ENCODE measurements at places on chromosomes 1 and 21.

GRCh38 chr1:230382001-230382491 lies 44.1 kb downstream of the PGBD5 start:
- no peak for DNase-seq

GRCh38 chr1:221816899-221817298 lies 75.0 kb upstream of the DUSP10 start:
- DNase-seq = no peak

DNA sequence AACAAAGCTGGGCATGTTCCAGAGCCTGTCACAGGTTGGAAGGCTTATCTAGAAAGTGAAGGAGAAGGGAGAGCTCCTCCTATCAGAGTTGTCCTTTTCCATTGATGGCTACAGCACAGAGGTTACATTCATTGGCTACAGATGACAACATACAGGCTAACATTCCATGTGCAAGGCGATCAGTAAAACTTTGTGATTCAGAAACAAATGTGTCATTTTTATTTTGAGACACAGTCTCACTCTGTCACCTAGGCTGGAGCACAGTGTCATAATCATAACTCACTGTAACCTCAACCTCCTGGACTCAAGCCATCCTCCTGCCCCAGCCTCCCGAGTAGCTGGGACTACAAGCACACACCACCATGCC lies 32.6 kb downstream of the TRIM67 start:
- DNase-seq = no peak

- DNase-seq = no peak
Observed at GRCh38 chr1:106924360-106924759, 132.1 kb upstream of the PRMT6 start.

- no peak for DNase-seq
Observed at GRCh38 chr1:233897325-233898162, 6.9 kb upstream of the SLC35F3 start.

DNA sequence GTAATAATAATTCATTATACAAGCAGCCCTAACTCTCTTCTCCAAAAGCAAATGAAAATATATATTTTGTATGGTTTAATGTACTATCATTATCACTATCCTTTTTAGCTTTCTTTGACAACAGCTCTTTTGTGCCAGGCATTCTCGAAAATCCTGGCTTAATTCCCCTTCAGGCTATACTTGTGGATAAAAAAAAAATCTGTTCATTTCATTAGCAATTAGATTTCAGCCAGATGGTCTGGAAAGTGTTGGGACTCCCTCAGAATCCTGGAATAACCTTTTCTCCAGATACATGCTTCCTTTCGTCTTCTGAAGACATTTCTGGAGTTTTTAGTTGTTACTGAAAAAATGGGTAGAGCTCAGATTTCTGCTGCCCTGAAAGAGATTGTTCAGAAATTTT lies 83.4 kb upstream of the PLPPR4 start:
- DNase-seq = no peak

DNA sequence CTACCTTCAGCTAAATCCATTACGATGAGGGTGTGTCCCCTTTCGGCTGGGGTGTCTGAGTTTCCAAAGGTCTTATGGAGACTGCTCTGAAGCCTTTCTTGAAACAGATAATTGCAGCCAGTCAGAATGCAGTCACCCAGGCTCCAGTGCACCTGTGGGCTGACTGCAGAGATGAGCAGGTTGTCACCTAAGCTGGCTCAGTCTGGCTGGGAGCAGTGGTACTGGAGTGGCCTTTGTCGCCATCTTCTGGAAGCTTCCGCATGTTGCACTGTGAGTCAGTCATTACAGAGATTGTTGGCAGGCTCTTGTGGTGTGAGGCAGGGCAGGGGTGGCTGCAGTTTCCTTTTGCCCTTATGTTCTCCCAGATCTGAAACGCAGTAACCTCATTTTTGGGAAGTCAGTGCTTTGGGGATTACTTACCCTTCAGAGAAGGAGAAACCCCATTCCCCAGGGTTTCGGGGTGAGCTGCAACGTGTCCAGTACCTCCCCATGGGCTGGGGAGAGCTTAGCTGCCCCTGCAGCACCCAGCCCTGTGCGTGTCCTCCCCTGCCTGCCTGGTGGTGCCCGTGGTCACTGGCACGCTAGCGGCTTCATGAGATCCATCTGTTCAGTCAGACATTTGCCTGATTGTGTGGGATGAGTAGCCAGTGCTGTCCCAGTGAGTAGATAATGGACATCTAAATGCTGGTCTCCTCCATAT lies 48.0 kb downstream of the SMYD2 start:
- peak; percentile 71 for DNase-seq

DNA sequence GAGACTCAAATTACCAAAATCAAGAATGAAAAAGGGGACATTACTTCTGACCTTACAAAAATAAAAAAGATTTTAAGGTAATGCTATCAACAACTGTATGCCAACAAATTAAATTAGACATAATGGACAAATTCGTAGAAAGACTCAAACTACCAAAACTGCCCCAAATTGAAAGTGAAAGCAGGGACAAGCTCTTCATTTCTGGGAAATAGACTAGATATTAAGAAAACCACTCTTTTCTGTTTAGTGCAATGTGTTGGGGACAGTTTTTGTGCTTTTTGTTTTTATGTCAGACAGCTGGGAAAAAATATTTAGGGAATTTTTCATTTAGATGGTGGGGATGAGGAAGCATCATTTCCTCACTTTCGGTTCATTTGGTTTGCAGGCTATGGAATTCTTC lies 4.9 kb upstream of the GBP1 start:
- no peak for DNase-seq

DNA sequence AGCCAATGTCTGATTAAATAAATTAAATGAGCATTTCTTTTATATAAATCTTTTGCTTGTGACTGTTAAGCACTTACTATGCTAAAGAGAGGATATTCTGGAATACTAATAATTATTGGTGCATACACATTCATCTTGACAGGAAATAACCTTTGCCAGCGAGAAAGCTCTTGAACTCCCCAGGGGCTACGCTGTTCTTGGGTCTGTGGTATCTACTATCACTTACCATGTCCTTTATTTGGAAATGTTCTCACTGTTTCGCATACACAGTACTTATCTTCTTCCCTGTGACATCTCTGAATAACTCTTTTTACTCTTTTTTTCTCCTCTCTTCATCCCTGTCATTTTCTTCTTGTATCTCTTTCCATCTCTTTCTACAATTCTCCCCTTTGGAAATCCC lies 178.7 kb downstream of the GABPA start:
- DNase-seq = no peak

DNA sequence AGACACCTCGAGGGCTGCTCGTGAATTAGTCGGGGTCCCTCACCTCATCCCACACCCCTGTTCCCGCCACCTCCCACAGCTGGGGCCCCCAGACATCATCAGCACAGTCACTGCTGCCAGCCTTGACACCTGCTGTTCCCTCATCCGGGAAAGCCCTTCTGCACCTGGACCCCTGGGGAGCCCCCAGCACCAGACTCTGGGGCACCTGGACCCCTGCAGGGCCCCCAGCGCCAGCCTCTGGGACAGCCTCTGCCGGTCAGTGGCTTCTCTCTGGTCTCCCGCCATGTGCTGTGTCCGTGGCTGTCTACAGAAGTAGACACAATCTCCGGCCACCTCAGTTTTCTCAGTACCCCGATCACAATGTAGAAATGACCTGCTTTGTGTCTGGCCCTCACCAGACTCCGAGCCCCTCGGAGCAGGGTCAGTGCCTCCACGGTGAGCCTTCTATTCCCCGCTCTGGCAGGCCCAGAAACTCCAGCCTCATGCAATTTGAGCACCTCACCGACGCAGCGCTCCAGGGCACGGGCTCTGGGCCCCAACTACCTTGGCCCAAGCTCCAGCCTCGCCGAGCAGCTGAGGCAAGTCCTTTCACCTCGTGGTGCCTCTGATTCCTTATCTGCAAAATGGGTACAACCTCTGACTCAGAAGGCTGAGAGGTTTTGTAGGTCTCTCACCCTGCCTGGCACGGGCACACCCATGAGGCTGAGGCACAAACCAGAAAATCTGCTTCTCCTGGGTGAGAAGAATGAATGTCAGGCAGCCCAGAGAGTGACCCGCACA lies 84.7 kb downstream of the RIPK4 start:
- DNase-seq = no peak

DNA sequence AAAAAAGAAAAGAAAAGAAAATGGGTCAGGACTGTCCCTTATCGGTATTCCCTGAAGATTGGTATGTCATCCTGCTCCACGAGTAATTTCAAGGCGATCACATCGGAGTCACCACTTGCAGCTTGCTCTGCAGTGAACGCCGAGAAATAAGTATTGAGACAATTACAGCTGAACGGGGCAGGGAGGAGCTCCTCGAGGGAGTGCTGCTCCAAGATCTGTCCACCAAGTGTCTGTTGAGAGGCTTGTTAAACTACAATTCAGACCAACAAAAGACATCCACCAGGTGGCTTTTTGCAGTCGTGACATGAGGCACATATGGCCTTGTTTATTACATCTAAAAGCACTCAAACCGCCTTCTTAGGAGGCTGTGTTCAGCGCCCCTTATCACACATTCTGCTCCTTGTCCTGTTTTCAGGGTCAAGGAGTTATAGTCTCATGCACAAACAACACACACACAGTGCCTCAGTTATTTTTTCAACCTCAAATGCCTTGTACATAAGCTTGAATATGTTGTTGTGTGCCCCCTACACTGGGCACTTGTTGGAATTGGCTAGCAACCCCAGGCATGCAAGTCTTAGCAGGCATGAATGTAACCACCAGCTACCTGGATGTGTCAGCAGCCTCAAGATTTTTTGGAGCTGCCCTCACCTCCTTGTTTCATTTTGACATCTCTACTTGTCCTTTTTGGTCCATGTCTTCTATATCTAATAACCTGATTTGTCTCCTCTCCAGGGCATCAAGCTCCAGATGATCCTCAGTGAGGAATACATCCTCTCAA lies 13.0 kb upstream of the CD48 start:
- no peak for DNase-seq

GRCh38 chr21:46394595-46395104 lies 64.0 kb upstream of the DIP2A start:
- DNase-seq = no peak

DNA sequence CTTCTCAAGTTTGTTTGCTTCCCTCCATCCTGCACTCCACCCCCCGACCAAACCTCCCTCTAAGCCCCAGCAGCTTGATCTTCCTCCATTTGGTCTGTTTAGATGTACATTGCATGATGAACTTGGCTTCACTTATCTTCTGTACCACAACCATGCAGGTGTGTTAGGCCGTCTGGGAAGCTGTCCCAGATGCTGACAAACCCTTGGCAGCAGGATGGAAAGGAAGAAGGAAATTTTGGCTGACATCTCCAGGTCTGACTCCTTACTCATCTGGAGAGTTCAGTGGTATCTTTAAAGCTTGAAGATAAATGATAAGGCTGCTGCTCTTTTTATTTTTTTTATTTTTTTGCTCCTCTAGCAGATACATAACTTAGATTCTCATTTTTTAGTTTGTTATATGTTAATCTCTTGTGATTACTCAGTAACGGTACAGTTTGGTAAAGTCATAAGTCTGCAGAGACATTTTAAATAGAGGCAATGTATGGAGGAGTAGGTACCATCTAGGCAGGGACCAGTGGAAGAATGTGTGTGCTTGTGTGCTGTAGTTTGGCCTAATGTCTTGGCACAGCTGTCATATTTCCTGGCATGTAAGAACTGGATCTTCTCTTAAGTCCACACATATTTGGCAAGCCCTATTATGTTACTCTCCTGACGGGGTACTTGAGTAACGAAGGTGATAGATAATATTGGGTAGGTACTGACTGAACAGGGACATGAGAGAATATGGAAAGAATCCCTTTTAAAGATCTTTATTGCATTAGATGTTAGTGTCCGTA lies 79.7 kb downstream of the CACHD1 start:
- DNase-seq = no peak

DNA sequence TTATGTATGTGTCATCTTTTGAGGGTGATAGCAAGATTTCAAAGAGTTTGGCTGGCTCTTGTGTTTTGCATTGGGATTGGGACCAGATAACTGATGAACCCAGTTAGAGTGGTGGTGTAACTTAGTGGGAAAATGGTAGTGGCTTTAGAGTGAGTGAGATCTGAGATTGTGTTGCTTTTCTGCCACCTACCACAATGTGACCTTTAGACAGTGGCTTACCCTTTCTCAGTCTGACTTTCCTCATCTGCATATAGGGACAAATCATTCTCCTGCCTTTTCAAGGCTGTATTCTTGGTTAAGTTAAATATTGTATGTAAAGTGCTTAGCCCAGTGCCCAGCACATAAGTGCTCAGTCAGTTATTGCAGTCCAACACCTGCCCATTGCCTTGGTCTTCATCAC lies 31.3 kb downstream of the CENPF start:
- no peak for DNase-seq

DNA sequence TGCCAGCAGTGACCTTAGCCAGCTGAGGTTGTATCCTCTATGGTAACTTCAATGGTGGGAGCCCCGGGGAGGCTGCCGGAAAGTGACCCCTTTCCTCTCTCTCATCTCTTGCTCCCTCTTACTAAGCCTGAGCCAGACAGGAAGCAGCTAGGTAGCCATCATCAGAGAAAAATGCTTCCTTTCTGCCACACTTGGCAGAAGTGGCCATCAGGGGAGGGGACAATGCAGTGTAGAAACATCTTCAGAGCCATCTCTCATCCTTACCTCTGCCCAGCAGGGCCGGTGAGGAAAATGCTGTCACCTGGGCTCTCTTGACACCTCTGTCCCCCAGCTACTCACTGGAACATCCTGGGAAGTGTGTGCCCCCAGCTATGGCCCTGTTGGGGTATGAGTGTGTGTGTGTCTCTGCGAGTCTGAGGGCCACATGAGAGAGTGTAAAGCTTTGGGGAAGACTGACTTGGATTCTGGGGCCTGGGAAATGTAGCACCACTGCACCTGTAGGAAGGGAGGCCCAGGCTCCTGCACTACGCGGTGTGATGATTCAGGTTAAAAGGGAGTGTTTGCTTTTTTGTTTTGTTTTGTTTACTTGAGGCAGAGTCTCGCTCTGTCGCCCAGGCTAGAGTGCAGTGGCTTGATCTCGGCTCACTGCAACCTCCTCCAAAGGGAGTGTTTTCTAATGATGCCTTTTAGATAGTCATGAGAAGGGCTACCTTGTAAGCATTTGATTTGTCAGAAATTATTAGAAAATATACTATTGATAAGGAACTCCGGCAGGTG lies 48.7 kb upstream of the CNTN2 start:
- no peak for DNase-seq

- DNase-seq = no peak
Observed at GRCh38 chr1:118861216-118861615, 126.9 kb downstream of the TBX15 start.

GRCh38 chr1:181504399-181504842 lies 21.1 kb downstream of the CACNA1E start:
- DNase-seq = no peak

- no peak for DNase-seq
Observed at GRCh38 chr1:45834689-45835088, 31.3 kb downstream of the MAST2 start.

DNA sequence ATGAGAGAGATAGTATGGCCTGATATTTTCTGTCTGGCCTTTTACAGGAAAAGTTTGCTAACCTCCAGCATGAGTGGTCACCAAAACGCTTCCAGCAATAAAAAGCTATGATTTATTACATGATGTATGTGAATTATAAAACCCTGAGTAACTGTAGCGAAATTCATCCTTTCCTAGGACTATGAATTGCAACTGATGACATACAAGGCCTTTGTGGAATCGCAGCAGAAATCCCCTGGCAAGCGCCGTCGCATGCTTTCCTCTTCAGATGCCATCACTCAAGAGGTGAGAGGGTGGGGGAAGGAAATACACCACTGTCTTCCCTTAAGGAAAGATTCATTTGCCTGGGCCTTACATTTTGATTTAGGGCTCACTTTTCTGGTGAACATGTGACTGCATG lies 117.9 kb downstream of the MACF1 start:
- DNase-seq = no peak

GRCh38 chr1:184504040-184504954 lies 117.5 kb downstream of the C1orf21 start:
- no peak for DNase-seq
